ENCODE measurements at places on chromosomes 3 and 15. TPM values are rescaled to one million over a fixed set of nuclear protein-coding genes. Genes with fewer than 3 reads are reported as not detected.

The SLC4A7 gene
- 69.8 TPM for total RNA-seq

The ADGRG7 gene
- not detected for total RNA-seq

The ALS2CL gene
- total RNA-seq: 5.4 TPM

The CIP2A gene
- total RNA-seq: 8.2 TPM

The HTR3E gene
- not detected for total RNA-seq

The LHFPL4 gene
- not detected for total RNA-seq

The RYR3 gene
- 0.10 TPM for total RNA-seq

The SPESP1 gene
- 0.21 TPM for total RNA-seq

Data from mononuclear cell (primary cell).